ENCODE measurements at places on chromosomes 12 and 14.
A peak's percentile ranks its signal among the peaks of the same experiment; 100 is the strongest.

DNA sequence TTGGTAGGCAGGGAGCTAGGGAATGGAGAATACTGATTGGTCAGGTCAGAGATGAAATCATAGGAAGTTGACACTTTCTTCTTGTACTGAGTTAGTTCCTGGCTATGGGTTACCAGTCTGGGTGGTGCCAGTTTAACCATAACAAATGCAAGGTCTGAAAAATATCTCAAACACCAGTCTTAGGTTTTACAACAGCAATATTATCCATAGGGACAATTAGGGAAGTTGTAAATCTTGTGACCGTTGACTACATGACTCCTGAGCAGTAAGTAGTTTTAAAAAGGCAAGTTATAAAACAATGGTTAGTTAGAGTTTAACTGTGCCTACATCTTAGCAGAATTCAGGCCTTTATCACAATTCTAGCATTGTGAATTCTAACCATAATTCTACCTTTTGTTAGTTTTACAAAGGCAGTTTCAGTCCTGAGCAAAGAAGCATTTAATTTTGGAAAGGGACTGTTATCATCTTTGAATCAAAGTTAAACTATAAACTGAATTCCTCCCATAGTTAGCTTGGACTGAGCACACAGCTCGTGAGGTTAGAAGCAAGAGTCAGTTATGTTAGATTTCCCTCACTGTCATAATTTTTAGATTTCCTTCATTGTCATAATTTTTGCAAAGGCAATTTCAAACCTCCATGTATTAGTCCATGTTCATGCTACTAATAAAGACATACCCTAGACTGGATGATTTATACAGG, 19.7 kb upstream of the MON2 start:
- no peak for DNase-seq

DNA sequence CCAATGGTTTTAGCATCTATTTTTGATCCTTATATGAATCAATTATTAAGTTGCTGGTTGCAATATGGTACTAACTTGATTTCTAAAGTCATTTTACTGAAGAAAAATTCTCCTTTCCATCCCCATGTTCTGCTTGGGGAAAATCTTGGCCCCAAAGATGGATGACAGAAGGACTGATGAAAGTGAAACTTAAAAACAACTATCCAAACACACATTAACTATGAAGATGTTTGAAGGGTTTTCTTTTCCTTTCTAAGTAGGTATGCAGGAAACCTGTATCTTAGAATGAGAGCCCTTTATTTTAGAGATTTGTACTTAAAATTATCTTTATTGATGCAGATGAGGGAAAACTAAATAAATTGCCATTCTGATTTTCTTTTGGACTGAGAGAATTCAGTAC, 5.9 kb downstream of the C12orf71 start:
- no peak for DNase-seq

DNA sequence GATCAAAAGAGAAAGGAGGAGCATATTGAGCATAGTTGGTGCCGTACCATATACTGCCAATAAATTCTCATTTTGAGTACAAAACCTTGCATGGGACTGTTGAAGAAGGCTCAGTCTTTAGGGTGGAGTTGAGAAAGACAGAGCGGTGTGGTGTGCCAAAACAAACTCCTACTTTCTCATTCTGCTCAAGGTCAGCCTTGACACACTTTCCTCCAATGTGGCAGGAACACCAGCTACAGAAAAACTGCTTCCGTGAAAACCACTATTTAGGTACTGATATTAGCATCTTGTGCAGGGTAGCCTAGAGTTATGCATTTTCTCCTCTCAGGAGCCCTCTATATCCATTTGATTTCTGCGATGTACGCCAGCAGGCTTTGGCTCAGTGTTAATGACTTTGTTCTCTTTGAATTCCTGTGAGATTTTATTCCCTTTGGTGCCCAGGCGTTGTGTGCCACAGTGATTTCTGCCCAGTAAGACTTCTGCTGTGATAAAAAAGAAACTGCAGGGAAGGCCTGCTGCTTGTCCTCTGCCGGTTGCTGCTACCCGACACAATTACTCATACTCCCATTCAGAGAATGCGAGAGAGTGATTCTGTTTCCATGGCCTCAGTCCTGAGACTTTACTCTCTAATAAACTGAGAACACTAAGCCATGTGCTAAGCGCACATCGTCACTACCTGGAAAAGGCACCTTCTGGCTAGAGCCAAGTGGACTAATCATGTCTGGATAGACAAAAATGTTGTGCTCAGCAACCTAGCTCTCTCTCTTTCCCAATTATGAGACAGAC, 88.3 kb upstream of the MDM1 start:
- DNase-seq = no peak

DNA sequence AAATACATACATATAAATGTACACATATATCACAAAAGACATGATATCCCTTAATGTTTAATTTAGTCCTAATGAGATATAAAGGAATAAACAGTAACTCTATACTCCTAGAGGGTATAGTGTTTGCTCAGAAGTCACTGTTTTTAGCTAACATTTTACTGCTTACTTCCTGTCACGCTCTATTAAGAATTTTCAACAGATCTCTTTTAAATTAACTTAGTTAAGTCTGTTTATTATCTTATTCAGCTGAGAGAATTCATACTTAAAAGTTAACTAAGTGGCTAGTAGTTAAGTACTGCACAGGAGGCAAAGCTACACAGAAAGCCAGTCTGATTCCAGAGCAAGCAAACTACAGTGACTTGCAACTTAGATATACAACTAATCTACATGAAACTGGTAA, 39.9 kb downstream of the GXYLT1 start:
- no peak for DNase-seq

DNA sequence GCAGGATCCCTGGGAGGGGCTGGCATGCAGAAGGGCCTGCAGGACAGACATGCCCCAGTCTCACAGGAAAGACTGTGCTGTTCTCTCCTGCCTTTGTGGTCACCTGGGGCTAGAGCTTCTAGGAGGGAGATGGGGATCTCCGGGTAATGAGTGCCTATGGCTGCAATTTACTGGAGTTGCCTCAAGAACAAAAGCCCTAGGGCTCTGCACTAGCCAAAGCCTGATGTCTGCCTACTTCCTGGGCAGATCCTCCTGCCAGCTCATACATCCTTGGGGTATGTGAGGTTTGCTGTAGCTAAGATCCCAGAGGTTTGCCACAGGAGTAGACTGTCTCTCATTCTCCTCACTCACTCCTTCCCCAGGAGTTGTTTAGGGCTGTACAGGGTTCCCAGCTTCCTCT, 106.9 kb upstream of the PPFIA2 start:
- DNase-seq = no peak

DNA sequence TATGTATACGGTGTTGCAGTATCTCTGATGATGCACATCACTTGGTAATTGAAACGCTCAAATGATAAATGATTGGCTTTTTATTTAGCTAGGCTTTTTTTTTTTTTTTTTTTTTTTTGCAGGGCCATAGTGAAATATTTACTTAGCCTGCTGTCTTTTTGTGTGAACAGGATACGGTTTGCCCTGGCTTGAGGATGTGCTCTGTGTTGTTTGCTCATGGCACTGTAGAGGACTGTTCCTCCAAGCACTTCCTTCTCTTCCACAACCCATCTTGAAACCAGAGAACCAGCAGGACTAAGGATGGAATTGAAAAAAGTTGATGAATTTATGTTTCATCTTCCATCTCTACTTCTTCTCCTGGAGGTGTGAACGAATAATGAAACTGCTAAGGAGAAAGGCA, 15.5 kb upstream of the SSPN start:
- DNase-seq = peak; percentile 56

- no peak for DNase-seq
These were observed 69.6 kb downstream of the PTPN11 start for GRCh38 chr12:112488257-112488876.

GRCh38 chr14:99248761-99249171, 23.2 kb downstream of the BCL11B start:
- DNase-seq = no peak

GRCh38 chr12:826331-826730, 74.0 kb downstream of the WNK1 start:
- no peak for DNase-seq

GRCh38 chr12:20128928-20129327, 239.4 kb upstream of the PDE3A start:
- no peak for DNase-seq

GRCh38 chr12:22180705-22181104, 134.7 kb downstream of the CMAS start:
- no peak for DNase-seq

DNA sequence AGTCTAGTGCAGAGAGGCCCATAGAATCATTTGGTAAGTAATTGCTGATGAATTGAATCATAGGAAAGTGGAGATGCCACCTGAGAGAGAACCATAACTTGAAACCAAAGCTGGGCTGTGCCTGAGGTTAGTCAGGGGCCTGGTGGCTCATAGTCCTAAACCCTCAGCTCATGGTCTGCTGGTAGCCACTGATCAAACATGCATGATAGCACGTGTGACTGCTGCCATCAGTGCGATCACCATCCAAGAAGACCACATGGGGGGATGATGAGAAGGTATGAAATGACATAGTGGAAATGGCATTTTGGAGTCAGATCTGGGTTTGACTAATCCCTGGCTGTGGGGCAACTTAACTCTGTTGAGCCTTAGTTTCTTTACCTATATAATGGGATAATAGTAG, 190.5 kb downstream of the CACNA1C start:
- no peak for DNase-seq

- DNase-seq = peak; percentile 11
These were observed 236.1 kb upstream of the NPAS3 start for GRCh38 chr14:32702562-32702961.
